ENCODE measurements at places on chromosomes 5 and 9.

GRCh38 chr5:135174315-135175096, 140.5 kb upstream of the PITX1 start:
- no peak for DNase-seq

DNA sequence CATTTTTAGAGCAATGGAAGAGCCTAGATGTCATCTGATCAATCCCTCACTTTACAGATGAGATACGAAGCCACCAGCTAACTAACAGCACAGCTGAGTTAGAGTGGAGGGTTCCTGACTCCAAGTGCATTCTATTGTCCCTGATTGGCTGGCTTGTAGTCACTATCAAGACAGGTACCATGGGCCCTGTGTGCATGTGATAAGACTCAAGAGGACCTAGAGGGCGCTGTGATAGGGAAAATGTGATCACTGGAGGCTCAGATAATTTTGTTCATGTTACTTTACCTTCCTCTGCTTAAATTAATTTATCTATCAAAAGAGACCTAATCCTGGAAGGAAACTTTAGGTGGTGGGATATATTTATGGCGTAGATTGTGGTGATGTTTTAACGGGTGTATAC, 19.5 kb upstream of the SNAPC3 start:
- peak; percentile 34 for DNase-seq

GRCh38 chr5:121667292-121667691, 184.4 kb upstream of the FTMT start:
- no peak for DNase-seq

DNA sequence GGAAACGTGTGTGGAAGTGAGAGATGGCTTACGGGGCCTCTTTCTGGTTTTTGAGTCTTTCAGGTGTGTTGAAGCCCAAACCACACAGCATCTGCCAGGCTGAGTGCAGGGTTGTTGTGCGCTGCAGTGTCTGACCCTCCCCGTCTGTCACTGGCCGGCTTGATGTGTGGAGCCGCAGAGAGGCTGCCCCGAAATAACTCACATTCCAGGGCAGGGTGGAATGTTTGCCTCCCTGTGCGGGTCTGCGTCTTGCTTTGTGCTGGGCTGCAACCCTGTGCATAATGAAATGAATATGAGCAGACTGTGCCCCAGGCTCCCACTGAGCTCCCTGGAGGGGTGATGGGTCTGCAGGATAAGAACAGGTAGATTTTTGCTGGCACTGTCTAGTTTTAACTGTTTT, 9.9 kb upstream of the PLEKHG4B start:
- no peak for DNase-seq

DNA sequence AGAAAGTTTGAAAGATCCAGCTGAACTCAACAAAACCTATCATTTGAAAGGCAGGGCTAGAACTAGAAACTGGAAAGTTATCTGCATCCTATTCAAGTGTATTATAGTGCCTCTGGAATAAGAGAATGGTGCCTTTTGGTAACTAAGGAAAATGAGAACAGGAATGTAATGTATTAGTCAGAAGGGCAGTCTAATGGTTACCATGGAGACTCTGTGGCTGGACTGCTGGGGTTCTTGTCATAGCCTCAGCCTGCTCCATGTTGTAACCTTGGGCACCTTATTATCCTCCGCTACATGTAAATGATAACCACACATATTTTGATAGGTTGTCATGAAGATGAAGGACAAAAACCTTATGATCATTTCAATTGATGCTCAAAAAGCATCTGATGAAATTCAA, 24.6 kb upstream of the IFNB1 start:
- DNase-seq, result no peak

DNA sequence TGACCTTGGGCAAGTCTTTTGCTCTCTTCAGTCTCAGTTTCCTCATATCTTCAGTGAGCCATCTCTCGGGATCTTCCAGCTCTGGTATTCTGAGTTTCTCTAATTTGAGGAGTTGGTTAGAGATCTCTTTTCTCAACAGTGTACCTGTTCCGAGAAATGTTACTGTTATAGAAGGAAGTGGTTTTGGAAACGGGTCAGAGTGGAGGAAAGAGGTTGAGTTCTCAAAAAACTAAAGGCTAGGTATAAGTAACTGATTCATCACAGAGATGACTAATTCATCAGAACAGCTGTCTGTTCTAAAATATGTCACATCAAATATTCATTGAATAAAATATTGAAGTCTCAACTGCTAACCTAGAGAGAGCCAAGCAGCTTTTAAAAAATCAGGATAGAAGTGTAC, 106.6 kb downstream of the PALM2AKAP2 start:
- no peak for DNase-seq

DNA sequence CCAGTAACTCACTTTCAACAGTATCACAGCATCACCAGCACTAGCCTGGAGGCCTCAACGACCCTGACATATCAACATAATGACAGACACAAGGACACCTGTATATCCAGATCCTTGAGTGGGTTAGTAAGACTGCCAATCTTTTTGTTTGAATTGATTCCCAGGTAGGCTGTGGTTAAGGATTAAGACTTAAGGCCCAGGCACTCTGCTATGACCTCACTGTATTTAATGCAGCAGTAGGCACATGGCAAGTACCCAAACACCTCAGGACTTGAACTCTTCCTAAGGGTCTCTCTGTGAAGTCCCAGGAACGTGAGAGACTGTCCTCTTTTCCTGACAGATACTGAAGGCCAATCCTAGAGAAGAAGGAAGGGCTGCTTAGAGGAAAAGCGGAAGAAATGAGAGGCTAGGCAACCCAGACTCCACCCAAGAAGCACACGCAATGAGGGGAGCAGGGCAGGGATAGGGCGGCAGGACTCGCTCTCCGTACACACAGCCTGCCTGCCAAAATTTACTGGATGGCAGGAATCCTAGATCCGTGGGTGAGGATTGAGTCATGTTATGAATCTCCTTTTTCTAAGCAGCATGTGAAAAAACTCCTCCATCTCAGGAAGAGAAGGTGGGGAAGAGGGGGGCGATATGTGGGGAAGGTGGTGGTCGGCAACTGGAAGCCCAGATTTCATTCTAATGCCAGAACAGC, 93.4 kb downstream of the SIL1 start:
- no peak for DNase-seq

- DNase-seq, result no peak
Observed at GRCh38 chr5:96905864-96906263, 29.6 kb downstream of the ERAP2 start.

- DNase-seq, result no peak
Observed at GRCh38 chr5:16539169-16539666, 73.6 kb upstream of the ZNF622 start.

DNA sequence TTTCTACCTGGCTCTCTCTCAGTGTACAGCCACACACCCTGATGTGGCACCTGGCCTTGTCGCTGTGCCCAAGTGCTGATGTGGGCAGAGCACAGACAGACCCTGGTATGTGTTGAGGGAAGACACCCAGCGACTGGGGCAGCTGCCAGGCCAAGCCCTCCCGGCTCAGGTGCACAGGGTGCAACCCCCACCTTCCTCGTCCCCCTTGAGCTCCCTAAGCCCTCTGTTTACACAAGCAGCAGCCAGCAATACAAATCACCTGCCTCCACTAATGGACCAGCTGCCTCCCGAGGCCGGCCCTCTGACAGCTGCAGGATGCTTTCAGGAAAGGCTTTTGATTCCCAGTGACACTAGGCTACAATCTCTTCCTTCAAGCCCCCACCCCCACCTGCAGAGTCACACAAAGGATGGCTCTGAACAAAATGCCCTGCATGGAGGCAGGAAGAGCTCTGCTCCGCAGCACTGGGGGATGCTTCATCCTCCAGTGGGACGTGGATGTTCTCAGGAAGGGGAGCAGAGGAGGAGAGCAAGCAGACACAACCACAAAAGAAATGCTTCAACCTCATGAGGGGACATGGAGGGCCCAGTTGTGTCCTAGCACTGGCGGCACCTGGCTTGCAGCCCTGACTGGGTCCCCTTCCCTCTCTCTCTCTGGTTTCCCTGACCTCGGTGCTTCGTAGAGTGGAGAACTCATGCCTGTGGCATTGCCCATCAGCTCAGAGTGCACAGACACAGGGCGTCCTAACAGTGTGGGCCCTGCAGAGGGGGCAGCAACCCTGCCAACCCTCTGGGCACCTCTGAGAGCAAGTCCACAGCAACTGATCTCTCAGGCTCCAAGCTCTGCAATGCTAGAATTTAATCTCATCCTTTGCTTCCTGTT, 140.8 kb downstream of the BARX1 start:
- no peak for DNase-seq

DNA sequence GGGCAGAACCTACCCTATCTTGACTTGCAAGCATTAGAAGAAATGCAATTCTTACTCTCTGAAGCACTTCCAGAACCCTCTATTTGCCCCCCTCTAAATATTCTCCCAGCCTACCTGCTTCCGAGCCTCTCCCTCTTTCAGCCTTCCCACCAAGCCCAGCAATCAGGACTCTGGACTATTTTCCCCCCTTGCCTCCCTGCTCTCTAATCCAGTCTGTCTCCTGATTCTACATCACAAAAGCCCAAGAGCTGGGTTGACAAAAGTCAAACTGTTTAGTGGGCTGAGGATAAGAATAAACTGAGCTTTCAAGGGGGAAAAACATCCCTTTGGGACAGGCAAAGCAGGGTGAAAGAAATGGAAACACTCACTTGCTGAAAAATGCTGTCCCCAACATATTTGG, 123.2 kb upstream of the KIF2A start:
- DNase-seq, result no peak

GRCh38 chr5:136808756-136809155, 443.4 kb upstream of the TRPC7 start:
- no peak for DNase-seq

DNA sequence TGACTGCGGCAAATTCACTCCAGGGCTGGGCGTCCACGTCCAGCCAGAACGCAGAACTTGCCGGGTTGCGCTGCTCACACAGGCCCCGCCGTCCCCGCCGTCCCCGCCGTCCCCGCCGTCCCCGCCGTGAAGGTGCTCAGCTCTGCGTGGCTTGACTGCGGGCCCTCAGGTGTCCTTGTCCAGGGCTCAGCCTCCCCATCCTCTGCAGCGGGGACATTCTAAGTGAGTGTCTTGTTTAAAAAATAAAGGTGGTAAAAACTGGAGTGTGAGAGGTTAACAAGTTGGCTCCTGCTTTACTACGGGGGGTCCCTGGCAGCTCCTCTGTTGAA, 14.9 kb downstream of the IRX4 start:
- no peak for DNase-seq

DNA sequence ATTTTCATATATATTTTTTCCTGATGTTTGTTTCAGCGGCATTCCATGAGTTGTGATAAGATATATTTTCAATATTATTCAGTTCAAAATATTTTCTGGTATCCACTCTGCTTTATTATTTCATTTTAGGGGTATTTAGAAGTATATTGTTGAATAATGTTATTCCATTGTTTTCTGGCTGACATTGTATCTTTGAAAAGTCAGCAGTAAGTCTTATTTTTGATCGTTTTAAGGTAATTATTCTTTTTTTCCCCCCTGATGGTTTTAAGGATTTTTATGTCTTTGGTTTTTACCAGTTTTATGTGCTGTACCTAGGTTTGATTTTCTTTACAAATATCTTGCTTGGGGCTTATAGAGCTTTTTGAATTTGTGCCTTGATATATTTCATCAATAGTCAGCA, 6.6 kb upstream of the GLRA1 start:
- DNase-seq, result no peak

DNA sequence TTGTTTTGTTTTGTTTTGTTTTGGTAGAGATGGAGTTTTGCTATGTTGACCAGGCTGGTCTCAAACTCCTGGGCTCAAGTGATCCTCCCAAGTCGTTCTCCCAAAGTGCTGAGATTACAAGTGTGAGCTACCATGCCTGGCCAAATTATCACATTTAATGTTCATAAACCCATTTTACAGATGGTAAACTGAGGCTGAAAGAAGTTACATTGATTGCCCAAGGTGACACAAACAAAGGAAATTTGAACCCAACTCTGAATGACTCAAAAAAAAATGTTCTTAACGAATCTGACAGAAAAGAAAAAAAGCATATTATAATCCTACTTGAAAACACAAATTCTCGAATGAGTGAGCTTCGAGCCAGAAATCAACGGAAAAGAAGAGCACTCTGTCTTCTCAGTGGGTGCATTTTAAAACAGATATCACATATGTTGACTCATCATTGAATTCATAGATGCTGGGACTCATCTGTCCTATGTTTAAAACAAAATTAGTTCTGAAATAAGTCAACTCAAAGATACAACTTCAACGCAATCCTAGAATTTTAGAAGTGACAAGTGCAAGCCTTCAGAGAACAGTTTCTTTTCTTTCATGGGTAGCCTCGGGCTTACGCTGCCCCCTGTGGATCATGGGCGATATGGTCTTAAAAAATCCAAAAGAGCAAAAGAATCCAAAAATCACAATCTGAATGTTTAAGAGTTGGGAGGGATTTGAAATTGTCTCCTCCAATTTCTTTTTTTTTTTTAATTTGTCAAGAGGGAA, 28.4 kb downstream of the TIMD4 start:
- peak; percentile 82 for DNase-seq

DNA sequence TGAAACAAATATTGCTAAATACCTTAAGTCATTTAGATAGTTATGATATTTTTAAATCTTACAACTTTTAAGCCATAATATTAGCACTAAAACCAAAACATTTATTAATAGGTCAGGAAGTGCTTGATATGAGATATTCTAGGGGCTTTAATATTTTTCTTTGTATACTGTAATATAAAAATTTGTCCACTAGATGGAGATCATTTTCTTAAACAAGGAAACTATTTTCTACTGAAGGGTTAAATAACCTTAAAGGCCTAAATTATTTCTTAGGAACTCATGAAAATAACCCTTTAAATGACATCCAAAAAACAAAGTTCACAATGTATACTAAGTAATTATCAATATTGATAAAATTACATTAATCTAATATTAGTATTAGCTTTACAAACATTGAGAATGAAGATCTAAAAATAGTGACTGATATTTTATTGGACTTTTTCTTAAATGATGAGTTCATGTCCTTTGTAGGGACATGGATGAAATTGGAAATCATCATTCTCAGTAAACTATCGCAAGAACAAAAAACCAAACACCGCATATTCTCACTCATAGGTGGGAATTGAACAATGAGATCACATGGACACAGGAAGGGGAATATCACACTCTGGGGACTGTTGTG, 635.7 kb downstream of the RAB3C start:
- no peak for DNase-seq

DNA sequence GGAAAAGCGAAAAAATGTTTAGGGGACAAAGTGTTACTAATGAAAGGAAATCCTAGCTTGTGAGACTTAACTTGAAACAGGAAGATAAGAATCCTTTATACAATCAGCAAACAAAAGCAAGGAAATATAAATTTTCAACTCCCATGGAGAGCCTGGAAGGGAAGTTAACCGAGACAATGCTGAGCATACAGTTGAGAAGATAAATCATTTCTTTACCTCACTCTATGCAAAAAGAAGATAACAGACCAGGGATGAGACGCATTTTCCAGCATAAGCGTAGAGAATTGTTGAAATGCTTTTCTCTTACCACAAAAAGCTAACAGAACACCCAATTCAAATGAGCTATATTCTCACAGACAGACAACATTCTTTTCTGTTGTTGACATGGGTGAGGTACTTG, 309.6 kb downstream of the CWC27 start:
- DNase-seq, result no peak

GRCh38 chr5:168992016-168992415, 308.9 kb downstream of the SLIT3 start:
- DNase-seq, result no peak

- DNase-seq, result no peak
Observed at GRCh38 chr5:75338408-75338807, 1.4 kb downstream of the HMGCR start.

All from activated CD8-positive, alpha-beta T cell treated with anti-CD3 and anti-CD28 coated beads for 36 hours (primary cell).